ENCODE measurements at places on chromosomes 3 and 15.

DNA sequence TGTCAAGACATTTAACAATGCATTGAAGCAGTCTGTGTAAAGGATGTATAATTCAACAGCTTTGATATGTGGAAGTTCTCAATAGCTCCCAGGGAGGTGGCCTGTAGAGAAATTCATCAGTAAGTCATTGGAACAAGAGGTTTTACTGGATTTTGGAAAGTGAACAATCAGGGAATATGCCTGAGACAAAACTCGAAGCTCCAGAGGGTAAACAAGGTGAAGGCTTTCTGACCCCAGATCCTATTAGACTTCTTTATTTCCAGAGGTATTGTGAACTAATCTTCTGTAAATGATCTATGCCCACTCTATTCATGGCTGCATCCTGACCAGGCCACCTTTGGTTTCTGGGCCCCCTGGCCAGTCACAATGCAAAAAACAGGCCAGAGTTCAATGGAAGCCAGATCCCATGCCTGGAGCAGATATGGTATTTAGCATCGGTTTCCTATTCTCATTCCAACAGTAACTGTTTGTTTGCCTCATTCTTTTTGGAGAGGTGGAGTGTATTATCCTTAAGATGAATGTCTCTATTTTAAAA lies 177.3 kb downstream of the SATB1 start:
- H3K4me1 ChIP-seq, result no peaks in the 10 kb centered on the region
- H3K4me3 ChIP-seq, result no peak overlapping the region
- no peak for DNase-seq
- no peaks in the 10 kb centered on the region for H3K27me3 ChIP-seq

GRCh38 chr15:50134524-50135024 lies 15.5 kb upstream of the ATP8B4 start:
- no peaks in the 10 kb centered on the region for H3K4me1 ChIP-seq
- no peak for DNase-seq
- H3K36me3 ChIP-seq, result no peaks in the 10 kb centered on the region
- peak overlapping the region; percentile 61 for H3K27ac ChIP-seq

DNA sequence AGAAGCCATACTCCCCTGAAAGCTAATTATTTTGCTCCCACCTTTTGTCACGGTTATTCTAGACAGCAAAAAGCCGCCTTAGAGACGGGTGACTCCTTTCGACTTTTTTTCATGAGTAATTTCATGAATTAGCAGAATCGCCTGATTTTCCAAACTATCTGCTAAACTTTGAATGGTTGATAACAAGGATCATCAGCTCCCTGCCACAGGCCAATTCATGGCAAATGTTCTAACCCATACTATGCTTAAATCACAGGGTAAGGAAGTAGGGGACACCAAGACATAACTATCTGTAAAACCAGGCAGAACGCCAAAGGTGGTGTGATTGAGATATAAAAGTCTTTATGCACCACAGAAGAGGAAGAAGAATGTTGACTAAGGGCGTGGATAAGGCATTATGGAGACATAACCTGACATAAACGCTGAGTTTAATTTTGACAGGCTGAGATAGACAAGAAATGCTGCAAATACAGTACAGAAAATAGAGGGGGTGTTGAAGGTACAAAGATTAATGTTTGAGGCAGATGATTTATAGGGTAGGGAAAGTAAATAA lies 891 bp upstream of the DMXL2 start:
- H3K4me3 ChIP-seq, result peak overlapping the region; percentile 89
- no peak for DNase-seq
- no peaks in the 10 kb centered on the region for H3K27me3 ChIP-seq

GRCh38 chr15:100235030-100235617 lies 106.7 kb downstream of the ADAMTS17 start:
- no peaks in the 10 kb centered on the region for H3K4me1 ChIP-seq
- no peak for DNase-seq
- no peak overlapping the region for H3K27ac ChIP-seq
- no peaks in the 10 kb centered on the region for H3K36me3 ChIP-seq

- H3K36me3 ChIP-seq, result no peaks in the 10 kb centered on the region
- H3K4me1 ChIP-seq, result no peaks in the 10 kb centered on the region
Observed at GRCh38 chr3:171986757-171987518, 52.4 kb upstream of the FNDC3B start.

- H3K36me3 ChIP-seq, result no peaks in the 10 kb centered on the region
- H3K4me3 ChIP-seq, result no peak overlapping the region
- H3K27me3 ChIP-seq, result no peaks in the 10 kb centered on the region
- H3K4me1 ChIP-seq, result no peaks in the 10 kb centered on the region
- no peak for DNase-seq
- no peak overlapping the region for H3K27ac ChIP-seq
Observed at GRCh38 chr3:98545940-98546339, 14.2 kb downstream of the GPR15 start.

DNA sequence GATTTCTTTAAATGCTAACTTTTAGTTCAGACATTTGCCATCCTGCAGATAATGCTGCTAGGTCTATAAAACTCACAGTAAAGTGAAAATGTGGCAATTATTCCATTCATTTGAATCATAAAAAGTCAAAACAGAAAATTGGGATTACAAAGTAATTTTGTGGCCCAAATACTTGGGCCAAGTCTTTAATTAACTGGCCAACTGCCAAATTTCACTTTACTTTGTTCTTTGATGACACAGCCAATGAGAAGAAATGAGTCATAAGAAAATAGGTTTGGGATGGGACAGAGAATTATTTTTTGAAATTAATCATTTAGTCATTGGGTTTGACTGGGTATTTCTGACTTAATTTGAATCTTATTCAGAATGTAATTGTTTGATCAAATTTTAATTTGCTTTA lies 89.8 kb upstream of the SLC2A2 start:
- H3K4me1 ChIP-seq, result no peaks in the 10 kb centered on the region
- no peak overlapping the region for H3K4me3 ChIP-seq
- H3K36me3 ChIP-seq, result no peaks in the 10 kb centered on the region
- H3K27me3 ChIP-seq, result no peaks in the 10 kb centered on the region
- no peak overlapping the region for H3K27ac ChIP-seq

DNA sequence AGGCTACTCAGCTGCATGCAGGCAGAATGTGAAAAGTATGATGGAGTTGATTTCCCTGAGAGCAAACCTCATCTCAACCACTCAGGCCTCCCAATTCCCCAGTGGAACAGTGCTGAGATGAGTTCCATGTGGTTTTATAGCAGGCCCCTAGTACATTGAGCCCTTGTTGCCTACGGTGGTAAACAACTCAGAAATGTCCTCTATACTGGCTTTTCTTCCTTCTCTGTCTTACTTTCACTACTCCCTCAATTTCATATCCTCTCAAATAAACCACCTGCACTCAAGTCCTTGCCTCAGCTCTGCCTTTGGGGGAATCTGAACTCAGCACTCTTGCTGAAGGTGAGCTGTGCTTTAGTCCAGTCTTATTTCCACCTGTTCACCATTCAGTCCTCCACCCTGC lies 399.9 kb downstream of the PDCD6IP start:
- H3K4me1 ChIP-seq, result no peaks in the 10 kb centered on the region
- no peak for DNase-seq
- H3K4me3 ChIP-seq, result no peak overlapping the region
- no peaks in the 10 kb centered on the region for H3K36me3 ChIP-seq

GRCh38 chr3:32626631-32627030 lies 56.0 kb upstream of the DYNC1LI1 start:
- no peak for DNase-seq
- no peaks in the 10 kb centered on the region for H3K4me1 ChIP-seq
- H3K27ac ChIP-seq, result no peak overlapping the region
- H3K27me3 ChIP-seq, result no peaks in the 10 kb centered on the region

- no peak for DNase-seq
- H3K4me1 ChIP-seq, result no peaks in the 10 kb centered on the region
- no peak overlapping the region for H3K27ac ChIP-seq
- H3K4me3 ChIP-seq, result no peak overlapping the region
- no peaks in the 10 kb centered on the region for H3K36me3 ChIP-seq
Observed at GRCh38 chr15:86892774-86893449, 813.2 kb downstream of the AGBL1 start.

DNA sequence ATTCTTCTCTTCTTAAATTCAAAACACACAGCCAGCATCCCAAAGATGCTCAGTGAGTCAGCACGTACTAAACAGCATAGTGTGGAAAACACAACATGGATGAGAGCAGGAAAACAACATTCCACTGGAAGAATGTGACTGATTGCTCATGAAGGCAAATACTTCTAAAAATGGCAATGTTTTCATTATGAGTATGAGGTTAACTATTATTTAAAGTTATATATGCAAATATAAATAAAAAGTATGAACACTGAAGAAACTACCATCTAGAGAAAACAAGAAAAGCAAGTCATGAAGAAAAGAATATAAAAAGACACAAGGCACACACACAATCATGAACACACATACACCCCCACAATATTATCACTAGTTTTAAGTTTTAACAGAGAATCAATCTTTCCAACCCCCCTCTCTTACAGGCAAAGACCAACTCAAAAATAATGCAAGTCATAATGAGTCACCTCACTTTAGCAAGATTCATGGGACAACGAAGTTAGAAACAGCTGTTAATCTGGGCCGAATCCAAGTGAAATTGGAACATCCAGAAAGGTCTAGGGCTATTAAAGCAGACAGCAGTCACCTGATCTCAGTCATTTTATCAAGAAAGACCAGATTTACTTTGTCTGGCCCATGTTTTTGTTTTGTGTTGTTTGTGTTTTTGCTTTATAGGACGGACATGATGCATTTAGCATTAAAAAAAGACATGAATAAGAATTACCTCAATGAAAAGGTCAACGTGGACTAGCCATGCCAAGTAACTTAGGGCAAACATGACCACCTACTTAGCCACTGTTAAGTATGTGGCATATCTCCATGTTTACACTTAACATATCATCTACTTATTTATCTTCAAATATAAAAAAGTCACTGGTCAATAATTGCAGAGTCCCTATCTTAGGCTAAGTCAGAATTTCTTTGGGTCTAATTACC lies 18.1 kb downstream of the GBE1 start:
- no peak overlapping the region for H3K27ac ChIP-seq
- H3K36me3 ChIP-seq, result no peaks in the 10 kb centered on the region
- H3K4me3 ChIP-seq, result no peak overlapping the region
- peak; percentile 52 for DNase-seq

GRCh38 chr3:42814914-42815507 lies 5.8 kb downstream of the ACKR2 start:
- H3K27me3 ChIP-seq, result no peaks in the 10 kb centered on the region
- H3K4me3 ChIP-seq, result no peak overlapping the region
- H3K27ac ChIP-seq, result no peak overlapping the region
- no peaks in the 10 kb centered on the region for H3K4me1 ChIP-seq

DNA sequence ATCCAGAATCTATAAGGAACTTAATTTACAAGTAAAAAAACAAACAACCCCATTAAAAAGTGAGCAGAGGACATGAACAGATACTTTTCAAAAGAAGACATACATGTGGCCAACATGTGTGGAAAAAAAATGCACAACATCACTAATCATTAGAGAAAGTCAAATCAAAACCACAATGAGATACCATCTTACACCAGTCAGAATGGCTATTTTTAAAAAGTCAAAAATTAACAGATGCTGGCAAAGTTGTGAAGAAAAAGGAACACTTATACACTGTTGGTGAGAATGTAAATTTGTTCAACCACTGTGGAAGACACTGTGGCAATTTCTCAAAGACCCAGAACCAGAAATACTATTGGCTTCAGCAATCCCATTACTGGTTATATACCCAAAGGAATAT lies 830.0 kb upstream of the ALCAM start:
- H3K4me3 ChIP-seq, result no peak overlapping the region
- H3K4me1 ChIP-seq, result no peaks in the 10 kb centered on the region
- H3K36me3 ChIP-seq, result no peaks in the 10 kb centered on the region
- no peak overlapping the region for H3K27ac ChIP-seq

- no peaks in the 10 kb centered on the region for H3K4me1 ChIP-seq
- H3K36me3 ChIP-seq, result no peaks in the 10 kb centered on the region
- DNase-seq, result no peak
- H3K27ac ChIP-seq, result no peak overlapping the region
- no peaks in the 10 kb centered on the region for H3K27me3 ChIP-seq
- H3K4me3 ChIP-seq, result no peak overlapping the region
Observed at GRCh38 chr3:77326586-77326985, 286.7 kb downstream of the ROBO2 start.

DNA sequence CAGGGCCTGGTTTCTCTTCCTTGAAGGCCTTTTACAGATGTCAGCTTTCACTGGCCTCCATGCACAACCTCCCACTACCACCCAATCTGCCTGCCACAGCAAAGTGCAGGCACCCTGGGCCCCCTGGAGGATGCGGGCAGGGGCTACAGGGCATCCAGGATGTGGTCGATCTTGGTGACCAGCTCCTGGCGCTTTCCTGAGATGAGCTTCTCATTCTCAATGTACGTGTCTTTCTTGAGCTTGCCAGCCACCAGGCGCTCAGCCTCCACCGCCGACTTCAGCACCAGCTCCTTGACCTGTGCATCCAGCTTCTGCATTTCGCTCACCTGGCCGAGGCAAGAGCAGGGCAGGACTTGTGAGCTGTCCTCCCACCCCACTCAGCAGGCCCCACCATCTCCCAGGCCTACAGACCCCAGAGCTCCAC lies 30.3 kb downstream of the RPN1 start:
- no peak overlapping the region for H3K4me3 ChIP-seq
- peaks cover 8% of the 10 kb centered on the region for H3K4me1 ChIP-seq
- no peak overlapping the region for H3K27ac ChIP-seq
- H3K27me3 ChIP-seq, result no peaks in the 10 kb centered on the region

DNA sequence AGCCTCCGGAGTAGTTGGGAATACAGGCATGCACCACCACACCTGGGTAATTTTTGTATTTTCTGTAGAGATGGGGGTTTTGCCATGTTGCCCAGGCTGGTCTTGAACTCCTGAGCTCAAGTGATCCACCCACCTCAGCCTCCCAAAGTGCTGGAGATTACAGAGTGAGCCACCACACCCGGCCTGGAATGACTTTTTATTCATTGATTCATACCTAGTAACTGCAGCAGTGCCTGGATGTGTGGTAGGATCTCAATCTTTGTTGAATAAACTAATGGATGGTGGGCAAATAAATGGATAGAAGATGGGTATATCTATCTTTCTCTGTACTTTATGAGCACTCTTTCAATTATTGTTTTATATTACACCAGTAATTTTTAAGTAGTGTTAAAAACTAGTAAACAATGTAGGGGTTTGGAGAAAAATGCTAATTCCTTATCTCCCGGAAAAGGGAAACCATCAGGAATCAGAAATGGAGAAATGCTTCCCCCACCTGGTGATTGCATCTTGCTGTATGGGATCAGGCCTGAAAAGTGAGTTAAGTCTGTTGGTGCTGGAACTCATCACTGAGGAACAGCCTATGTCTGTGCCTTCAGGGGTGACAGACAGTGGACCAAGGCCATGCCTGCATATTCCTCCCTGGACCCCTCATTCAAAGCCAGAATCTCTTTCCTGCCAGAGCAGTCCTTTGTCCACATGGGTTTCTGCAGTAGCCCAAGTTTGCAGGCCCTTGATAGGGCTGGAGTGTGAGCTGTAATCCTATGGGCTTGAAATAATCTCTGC lies 161.0 kb upstream of the CTDSPL start:
- no peak overlapping the region for H3K4me3 ChIP-seq
- H3K4me1 ChIP-seq, result no peaks in the 10 kb centered on the region
- no peak overlapping the region for H3K27ac ChIP-seq
- H3K36me3 ChIP-seq, result no peaks in the 10 kb centered on the region

GRCh38 chr3:111859061-111859973 lies at the start of gene PHLDB2:
Gene PHLDB2 (plus strand): TSS chr3:111859265. CDS start chr3:111884078, 24,813 bp downstream.
- no peaks in the 10 kb centered on the region for H3K27me3 ChIP-seq
- no peaks in the 10 kb centered on the region for H3K36me3 ChIP-seq
- peak within 1 kb of the TSS; percentile 69 for H3K4me3 ChIP-seq
- H3K4me1 ChIP-seq, result peaks cover 5% of the 10 kb centered on the region

All from tibial nerve (tissue), 4 donors.